ENCODE measurements at places on chromosomes 7 and 10.
A peak's percentile ranks its signal among the peaks of the same experiment; 100 is the strongest.

DNA sequence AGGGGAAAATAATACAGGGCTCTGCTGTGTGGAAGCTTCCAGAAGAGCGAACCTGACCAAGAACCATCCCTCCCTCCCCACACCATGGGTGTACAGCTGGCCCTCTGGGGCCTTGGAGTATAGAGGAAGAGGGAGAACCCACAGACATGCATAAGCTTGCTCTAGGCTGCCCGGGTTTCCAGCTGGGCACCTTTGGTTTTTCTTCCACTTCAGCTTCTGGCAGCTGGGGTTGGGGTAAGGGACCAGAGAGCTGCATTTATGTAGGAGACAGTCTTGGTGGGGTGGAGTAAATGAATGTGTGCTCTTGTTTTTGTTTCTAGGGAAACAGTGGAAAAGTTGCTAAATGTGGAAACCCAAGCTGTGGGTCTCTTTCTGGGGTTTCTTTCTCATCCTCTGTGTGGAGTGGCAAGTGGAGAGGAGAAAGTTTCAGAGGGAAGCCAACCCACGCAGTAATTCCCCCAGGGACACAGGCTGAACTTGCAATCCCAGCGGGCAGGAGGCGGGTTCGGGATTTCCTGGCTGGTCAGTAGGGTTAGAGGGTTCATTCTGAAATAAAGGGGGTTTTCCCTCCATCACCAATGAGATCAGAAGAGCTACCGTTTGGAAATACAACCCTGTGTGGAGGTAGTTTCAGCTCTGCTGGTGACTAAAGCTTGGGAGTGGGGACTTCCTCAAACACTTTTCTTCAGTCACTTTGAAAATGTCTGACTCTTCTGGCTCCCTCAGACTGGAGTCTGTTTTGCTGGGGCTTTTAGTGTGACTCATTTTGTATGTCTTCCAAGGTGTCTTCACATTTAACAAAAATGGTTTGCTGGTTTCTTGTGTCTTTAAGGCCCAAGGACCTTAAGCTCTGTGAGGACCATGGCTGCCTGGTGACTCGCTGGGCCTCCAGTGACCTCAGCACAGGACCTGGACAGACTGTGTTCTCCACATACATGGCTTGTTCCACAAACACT is 22.2 kb upstream of the SRGN start:
- DNase-seq, result peak; percentile 65

DNA sequence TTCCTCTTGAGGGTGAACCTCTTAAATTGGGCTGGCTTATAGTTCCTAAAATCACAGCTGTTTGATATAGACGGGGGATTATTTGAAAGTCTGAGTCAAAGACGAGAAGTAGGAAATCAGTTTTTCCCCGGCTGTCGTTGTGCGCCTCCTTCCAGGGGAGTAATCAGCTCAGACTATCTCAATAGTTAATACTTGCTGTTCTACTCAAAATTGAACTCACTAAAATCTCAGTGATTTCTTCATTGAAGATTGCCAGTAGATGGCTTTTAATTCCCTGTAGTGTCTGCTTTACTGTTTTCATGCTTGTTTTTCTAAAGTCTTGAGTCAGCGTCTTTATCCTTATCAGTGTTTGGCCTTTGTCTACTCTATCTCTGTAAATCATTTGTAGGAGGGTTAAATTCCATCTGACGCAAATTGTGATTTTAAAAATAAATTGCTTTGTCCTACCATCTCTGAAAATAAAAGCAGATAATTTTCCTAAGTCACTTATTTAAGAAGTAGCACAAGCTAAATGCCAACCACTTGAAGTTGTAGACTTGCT is 47.3 kb downstream of the CNNM2 start:
- DNase-seq, result no peak

- DNase-seq, result no peak
These were observed 93.4 kb upstream of the ARMC3 start for GRCh38 chr10:22834471-22834870.

DNA sequence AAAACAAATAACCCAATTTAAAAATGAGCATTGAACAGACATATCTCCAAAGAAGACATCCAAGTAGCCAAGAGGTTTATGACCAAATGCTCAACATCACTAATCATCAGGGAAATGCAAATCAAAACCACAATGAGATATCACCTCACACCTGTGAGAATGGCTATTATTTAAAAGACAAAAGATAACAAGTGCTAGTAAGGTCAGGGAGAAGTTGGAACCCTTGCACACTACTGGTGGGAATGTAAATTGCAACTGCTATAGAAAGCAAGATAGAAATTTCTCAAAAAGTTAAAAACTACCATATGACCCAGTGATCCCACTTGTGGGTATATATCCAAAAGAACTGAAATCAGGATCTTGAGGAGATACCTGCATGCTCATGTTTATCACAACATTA is 49.5 kb downstream of the SGMS1 start:
- no peak for DNase-seq

DNA sequence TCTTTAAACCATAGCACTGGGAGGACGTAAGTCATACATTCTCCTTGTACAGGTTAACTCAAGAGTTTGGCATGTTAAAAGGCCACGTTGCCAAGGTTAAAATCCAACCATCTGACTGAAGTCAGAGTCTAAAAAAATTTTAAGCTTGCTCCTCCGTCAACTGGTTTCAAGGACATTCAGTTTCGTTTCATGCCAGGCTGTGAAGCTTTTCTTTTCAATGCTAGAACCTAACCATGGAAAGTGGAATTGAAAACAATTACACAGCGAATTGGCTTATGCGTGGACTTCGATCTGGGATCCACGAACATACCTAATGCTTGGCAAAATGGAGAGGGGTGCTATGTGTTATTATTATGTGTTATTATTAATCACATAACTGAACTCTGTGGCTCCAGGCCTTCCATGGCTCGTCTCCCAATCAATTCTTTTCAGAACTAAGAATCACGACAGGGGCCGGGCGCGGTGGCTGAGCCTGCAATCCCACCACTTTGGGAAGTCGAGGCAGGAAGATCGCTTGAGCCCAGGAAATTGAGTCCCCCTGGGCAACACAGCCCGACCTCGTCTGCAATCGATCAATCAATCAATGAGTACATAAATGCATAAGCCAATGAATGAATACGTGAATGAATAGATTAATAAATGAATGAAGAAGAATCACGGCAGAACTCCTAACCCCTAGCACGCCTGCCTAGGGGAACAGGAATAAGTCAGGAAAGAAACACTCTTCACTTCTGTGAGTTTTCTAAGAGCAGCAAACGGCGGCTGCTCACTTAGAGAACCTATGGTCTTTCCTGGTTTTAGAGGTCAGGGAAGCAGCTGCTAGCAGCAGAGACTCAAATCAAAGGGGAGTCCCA is 733 bp upstream of the ARL5B start:
- DNase-seq, result peak; percentile 16

GRCh38 chr10:12243864-12244620 is 48.1 kb downstream of the CDC123 start:
- DNase-seq, result peak; percentile 38

DNA sequence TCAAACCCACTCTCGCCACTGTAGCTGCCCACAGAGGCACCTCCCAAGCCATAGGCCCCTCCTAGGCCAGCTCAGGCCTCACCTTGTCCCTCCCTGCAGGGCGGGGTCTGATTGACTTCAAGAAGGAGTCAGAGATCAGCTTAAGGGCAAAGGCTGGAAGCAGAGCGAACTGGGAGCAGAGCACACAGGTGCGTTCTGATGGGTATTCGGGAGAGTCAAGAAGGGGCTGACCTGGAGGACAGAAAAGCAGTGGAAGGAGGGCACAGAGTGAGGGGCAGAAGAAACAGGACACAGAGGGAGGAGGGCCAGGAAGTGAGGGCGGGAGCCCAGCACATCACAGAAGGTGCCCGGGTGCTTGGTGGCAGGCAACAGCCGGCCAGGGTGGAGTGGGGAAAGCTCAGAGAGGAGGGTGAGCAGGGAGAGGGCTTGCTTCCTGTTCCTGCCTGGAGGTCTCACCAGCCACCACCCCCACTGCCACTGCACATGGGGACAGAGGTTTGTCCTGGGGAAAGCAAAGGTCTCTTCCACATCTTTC is at the start of gene AOC1:
AOC1 (plus strand) TSS at position 147 of the 535 bp plus-strand sequence. CDS start 3,954 bp downstream, outside the sequence.
- DNase-seq, result no peak

DNA sequence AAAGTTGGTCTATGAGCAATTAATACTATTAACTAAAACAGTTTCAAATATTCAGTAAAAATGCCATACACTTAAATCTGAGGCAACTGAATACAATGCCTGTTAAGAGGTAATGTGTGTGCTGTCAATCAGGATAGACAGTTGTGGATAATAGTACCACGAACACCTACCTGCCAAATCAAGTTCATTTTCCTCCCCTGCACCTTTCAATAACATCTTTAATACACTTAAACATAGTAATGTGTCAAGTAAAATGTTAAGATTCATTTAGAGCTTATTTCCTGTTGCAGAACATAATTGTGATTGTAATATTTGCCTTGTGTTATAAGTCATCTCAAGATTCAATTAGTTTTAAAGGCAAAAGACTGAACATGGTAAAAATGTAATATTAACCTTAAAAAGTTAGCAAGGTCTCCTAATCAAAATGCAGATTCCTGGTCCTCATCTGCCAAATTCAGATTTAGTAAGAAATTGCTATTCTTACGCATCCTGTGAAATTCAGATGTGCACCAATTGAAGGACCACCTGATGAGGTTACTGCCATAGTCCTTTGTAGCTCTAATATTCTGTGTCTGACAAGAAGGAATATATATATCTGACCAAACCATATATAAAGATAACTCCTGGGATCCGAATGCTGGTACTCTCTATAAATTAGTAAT is 37.1 kb downstream of the COL1A2 start:
- no peak for DNase-seq

GRCh38 chr7:142793156-142793555 is 22.4 kb downstream of the PRSS2 start:
- no peak for DNase-seq

DNA sequence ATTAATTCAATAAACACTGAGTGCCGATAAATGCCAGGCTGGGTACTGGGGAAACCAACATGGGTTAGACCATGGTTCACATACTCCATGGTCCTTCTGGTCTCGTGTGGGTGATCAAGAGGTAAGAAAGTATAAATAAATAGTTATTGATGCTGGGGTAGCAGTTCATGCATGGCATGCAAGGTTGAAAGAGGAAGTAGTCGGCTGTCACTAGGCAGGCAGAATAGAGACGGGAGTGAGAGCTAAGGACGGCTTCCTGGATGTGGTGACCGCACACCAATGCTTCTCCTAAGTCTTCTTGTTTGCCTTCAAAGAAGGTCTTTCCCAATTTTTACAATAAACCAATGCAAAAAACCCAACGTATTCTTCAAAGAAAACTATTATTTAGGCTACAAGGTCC is 208.6 kb downstream of the ADAM12 start:
- DNase-seq, result no peak

DNA sequence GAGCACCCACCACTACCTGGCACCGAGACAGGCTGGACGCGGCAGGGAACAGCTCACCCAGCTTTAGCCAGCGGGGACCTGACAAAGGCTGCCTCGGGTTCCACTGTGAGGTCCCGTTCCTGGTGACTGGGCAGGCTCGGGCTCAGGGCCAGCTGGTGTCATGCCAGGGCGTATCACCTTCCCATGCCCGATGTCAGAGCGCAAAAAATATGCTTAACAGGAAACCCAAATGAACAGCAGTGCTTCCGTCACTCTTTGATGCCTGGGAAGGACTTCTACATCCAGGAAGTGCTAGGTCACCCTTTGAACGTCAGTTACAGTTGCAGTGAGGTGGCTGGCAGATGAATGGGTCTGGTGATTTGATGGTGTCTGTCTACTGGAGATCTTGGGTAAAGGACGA is 106.0 kb downstream of the ADARB2 start:
- no peak for DNase-seq

GRCh38 chr10:5565671-5566581 is 41.2 kb downstream of the CALML3 start:
- DNase-seq, result no peak

- no peak for DNase-seq
These were observed 25.6 kb upstream of the GFRA1 start for GRCh38 chr10:116298586-116298985.

DNA sequence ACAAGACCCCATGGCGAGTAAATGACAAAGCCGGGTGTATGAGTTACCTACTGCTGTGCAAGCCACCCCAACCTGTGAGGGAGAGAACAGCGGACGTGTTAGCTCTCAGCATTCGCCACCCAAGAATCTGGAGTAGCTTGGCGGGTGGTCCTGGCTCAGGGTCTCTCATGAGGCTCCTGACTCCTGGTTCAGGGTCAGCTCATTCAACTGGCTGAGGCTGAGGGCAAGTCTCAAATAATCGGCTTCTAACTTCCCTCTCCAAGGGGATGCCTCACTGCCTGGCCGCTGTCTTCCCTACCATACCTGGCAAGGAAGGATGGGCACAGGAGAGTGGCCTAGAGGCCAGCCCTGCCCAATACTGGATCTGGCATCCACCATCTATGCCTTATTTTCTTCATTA is 94.2 kb downstream of the HTR5A start:
- no peak for DNase-seq

GRCh38 chr10:123930340-123931001 is 38.9 kb upstream of the CPXM2 start:
- no peak for DNase-seq

DNA sequence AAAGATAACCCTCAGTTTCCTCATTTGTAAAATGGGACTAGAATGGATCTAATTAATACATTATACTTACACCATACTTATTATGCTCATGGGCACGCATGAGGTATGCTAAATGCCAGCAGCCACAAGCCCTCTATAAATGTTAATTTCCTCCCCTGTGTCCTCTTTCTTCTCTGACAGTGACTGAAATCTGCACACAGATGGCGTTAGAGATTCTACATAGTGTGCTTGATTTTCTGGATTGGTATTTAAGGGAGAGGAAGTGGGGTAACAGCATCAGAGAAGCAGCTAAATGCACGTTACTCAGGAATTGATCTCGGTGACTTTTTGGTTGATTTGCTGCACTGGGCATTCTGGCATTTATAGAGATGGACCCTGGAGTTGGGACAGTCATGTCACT is 568.5 kb downstream of the CALN1 start:
- DNase-seq, result no peak

- no peak for DNase-seq
These were observed 767.2 kb downstream of the NXPH1 start for GRCh38 chr7:9200626-9201025.

Data from GM20000 (cell line).